Testis (tissue), 5 donors: ENCODE measurements at places on chromosomes 4 and X. TPM values are rescaled to one million over a fixed set of nuclear protein-coding genes. Genes with fewer than 3 reads are reported as not detected.

- H3K27ac ChIP-seq, result no peak overlapping the region
- no peaks in the 10 kb centered on the region for H3K36me3 ChIP-seq
- H3K27me3 ChIP-seq, result no peaks in the 10 kb centered on the region
- no peaks in the 10 kb centered on the region for H3K4me1 ChIP-seq
- no peak overlapping the region for H3K4me3 ChIP-seq
These were observed 202.4 kb upstream of the ANK2 start for GRCh38 chr4:112847045-112847444.

- H3K4me3 ChIP-seq, result no peak overlapping the region
- no peak for DNase-seq
- H3K27me3 ChIP-seq, result no peaks in the 10 kb centered on the region
- H3K27ac ChIP-seq, result no peak overlapping the region
- H3K4me1 ChIP-seq, result no peaks in the 10 kb centered on the region
- H3K36me3 ChIP-seq, result no peaks in the 10 kb centered on the region
These were observed 221.6 kb downstream of the DCLK2 start for GRCh38 chr4:150299816-150300215.

GRCh38 chrX:71052721-71053120 is 15.4 kb downstream of the SNX12 start:
- no peak for DNase-seq
- H3K27ac ChIP-seq, result no peak overlapping the region
- H3K4me1 ChIP-seq, result no peaks in the 10 kb centered on the region
- H3K4me3 ChIP-seq, result peak overlapping the region; percentile 3
- no peaks in the 10 kb centered on the region for H3K27me3 ChIP-seq

GRCh38 chr4:8307121-8307520 is 37.6 kb downstream of the HTRA3 start:
- H3K36me3 ChIP-seq, result no peaks in the 10 kb centered on the region
- H3K4me1 ChIP-seq, result peaks cover 30% of the 10 kb centered on the region
- no peaks in the 10 kb centered on the region for H3K27me3 ChIP-seq
- H3K27ac ChIP-seq, result no peak overlapping the region
- no peak for DNase-seq

GRCh38 chr4:42615131-42615763 is 41.7 kb downstream of the ATP8A1 start:
- no peak for DNase-seq
- H3K27me3 ChIP-seq, result no peaks in the 10 kb centered on the region
- H3K36me3 ChIP-seq, result no peaks in the 10 kb centered on the region
- no peak overlapping the region for H3K4me3 ChIP-seq
- no peak overlapping the region for H3K27ac ChIP-seq
- H3K4me1 ChIP-seq, result peaks cover 11% of the 10 kb centered on the region

Gene EPGN
- total RNA-seq, result 0.25 TPM
